ENCODE measurements at places on chromosomes 1 and 21. TPM values are rescaled to one million over a fixed set of nuclear protein-coding genes. Genes with fewer than 3 reads are reported as not detected.

- no peak for DNase-seq
Measured at GRCh38 chr1:212214325-212214724, 70.9 kb upstream of the PPP2R5A start.

DNA sequence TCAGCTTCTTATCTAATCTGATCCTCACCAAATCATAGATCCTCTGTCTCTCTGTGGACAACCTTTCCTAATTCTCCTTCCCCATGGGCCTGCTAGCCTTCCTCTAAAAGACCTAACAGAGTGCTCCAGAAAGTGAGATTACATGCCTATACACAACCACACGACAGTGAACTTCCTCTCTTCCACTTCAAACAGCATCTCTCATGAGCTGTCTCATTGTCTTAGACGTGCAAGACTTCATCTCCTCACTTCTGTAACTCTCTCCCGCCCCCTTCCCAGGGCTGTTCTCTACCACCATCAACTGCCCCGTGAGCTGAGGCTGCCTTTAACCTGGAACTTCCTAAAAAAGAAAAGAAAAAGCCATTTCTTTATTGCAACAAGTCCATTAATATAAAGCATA lies 14.1 kb upstream of the A3GALT2 start:
- no peak for DNase-seq

DNA sequence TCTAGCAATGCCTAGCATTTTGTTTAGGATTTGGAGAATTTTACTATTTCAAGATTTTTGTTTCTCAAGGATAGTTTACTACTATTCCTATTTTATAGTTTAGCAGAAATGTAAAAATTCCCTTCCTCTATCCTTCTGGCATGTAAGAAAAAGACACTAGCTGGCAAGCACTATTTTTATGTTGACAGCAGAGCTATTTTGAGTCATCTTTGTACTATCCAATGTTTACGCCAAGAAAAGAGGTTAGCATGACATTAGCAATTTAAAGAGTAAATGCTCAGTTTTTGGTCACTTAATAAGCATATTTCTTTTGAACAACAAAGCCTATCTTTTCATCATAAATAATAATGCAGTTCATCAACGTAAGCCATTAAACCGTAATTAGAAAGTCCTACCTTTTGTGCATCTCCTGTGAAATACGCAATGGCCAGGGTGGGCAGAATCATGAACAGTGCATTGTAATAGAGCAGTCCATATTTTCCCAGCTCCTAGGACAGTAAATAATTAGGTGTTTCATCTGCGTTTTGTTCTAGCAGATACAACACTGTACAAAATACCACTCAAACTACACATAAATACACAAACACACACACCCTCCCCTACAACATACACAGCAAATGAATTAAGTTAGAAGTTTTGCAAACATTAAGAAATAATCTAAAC lies 12.0 kb downstream of the SLC35D1 start:
- no peak for DNase-seq

DNA sequence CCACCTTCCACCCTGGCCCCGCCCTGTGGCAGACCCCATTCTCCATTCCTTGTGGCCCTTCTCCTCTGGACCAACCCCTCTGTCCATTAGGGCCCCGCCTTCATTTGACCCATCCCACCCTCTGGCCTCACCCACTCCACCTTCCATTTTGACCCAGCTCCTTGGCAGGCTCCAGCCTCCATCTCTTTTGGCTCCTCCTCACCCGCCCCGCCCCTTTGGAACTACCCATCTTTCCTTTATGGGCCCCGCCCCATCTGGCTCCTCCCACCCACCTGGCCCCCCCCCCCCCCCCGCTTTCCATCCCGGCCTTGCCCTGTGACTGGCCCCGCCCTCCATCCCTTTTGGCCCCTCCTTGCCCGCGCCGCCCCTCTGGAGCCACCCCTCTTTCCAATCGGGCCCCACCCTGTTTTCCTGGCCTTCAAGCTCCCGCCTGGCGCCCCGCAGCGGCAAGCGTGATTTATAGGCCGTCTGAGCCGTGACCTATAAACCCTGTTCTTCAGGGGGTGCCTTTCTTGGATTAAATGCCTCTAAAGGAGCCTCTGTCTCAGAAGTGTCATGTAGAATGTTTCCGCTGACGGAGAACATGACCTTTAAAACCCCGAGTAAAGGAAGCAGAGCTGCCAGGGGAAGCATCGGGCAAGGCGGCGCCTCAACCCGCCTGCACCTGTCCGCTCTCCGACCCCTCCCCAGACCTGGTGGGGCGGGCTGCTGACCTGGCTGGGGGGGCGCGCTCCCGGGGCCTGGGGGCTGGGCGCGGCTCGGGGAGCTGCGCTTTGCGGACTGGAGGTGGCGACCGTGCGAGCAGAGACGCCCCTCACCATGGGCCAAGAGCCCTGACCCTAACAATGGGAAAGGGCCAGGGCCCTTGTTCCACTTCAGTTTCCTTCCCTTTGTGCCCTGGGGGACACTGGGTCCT lies 178.0 kb downstream of the CAMTA1 start:
- peak; percentile 93 for DNase-seq

DNA sequence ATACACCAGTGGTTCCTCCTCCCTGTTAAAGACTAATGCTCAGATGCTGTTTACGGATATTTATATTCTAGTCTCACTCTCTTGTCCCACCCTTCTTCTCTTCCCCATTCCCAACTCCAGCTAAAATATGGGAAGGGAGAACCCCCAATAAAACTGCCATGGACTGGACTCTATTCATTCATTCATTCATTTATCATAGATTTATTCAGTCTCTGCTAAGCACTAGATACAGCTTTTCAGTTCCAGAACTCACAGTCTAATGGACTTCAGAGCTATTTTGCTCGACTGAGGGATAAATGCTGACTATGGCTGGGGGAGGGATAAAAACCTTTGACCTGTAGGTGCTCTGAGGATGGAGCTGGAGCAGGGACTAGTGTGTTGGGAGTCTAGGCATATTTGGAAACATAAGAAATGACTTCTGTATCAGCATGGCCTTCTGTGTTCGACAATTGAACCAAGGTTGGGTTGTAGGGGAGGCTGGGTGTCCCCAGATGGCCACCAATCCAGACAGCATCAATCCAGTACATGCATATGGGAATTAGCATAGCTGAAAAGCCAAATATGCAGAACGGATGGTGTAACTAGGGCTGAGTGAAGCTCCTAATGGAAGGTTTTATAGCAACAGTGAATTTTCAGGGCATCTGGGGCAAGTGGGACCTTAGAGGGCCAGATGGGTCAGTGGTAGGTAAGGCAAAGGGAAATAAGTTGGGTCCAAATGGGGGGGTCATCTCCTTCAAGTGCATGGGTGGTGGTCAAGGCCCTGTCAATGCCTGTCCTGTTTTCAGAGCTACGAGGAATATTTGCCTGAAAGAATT lies 4.1 kb downstream of the APOA2 start:
- no peak for DNase-seq

GRCh38 chr1:119906927-119907652 lies 10.8 kb upstream of the ADAM30 start:
- DNase-seq = no peak

GRCh38 chr1:157325220-157325619 lies 187.0 kb upstream of the ETV3 start:
- DNase-seq = no peak

GRCh38 chr1:100868364-100868995 lies 26.2 kb downstream of the EXTL2 start:
- no peak for DNase-seq

DNA sequence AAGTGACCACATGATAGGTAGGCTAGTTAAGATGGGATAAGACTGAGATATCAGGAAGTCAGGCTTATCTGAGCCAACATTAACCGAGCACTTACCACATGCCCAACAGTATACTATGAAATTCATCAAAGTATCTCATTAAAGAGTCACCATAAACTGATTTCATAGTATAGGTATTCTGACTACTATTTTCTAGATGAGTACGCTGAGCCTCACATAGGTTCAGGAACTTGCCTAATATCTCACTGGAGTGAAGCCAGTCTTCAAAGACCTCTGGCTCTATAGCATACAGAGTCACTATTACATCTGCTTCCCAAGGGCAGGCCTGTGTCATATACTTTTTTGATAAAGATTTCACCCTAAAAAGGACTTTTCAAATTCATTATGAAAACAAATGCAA lies 115.6 kb upstream of the NGF start:
- DNase-seq = no peak

DNA sequence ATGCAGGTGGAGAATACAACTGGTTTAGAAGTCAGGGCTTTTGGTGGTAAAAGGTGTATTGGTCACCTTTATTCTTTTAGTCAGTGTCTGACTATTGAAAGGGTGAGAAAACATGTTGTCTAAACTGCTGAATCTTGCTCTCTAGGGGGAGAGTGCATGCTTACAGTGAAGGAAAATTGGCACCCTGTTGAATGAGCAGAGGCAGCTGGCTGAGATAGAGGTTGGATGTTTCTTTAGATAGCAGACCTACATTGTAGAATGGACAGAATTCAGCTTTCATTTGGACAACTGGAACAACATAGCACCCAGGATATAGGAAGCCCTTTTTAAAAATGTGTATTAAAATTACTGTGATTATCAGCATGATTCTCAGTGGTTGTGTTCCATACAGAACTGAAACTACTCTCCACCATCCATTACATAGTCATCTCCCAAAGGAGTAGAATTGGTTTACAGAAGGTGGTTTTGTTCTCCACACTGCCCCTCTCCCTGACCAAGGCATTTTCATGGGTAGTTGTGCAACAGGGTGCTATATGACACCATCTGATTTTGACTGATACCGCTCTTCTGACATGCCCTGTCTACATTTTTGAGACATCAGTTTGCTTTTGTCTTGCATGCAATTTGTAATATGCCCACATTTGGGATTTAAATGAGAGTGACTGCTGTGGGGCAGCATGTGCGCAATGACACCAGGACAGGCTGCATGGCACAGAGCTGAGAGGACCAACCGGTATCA lies 16.2 kb downstream of the RHOU start:
- no peak for DNase-seq

DNA sequence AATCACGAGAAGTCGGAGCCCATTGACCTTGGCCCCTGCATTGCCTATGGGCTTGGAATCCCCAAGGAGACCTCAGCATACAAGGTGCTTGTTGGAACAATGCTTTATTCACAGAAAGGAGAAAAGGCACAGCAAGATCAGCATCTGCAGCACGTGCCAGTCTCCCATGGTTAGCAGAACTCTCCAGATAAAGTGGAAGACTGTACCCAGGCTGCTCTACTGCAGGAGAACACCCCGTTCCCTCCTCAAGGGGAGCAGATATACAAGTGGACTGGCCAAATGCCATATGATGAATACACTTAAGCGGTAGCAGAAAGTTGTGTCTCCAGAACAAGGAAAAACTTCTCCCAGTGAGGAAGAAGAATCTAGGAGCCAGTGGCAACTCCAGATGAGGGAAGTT lies 53.5 kb downstream of the ST6GALNAC3 start:
- no peak for DNase-seq

DNA sequence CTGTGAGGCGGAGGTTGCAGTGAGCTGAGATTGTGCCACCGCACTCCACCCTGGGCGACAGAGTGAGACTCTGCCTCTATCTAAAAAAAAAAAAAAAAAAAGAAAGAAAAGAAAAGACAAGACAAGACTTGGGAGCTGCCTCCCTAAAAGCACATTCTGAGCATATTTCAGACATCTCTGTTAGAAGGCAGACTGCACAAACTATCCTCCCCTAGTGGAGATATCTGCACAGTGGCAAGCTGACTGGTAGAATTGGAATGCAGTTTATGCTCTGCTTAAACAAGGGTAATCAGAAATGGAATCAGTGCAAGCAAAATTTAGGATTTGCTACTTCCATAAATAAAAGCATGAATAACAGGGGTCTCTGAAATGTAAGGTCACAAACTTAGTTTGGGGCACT lies 31.8 kb downstream of the GNG4 start:
- no peak for DNase-seq

DNA sequence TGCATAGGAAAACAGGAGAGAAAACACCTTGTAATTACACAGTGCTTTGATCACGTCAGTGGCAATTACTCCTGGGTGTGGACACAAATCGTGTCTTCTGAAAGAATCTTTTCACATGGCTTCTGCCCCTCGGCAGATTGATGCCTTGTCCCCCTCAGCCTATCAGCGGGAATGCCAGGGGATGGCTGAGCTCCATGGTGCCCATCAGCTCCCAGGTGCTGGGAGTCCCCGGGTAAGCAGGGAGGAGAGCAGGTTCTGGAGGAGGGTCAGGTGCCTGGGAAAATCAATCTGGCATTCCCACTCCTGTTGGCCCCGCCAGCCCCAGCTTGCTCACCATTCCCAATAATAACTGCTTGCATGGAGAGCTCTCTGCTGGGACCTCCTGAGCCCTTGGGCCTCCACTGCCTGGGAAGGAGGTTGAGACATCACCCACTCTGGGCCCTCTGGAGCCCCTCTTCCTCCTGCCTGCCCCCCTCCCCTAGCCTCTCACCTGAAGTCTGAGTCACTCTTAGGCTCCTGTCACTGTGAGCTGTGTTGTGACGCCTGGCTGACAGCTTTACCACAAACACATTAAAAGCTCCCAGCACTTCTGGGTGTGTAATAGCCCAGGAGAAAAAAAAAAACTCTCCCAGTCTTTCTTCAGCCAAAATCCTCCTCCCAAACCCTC lies 4.9 kb downstream of the CAMK2N1 start:
- DNase-seq = no peak

- DNase-seq = no peak
Measured at GRCh38 chr1:160726114-160726497, 12.9 kb upstream of the SLAMF7 start.

DNA sequence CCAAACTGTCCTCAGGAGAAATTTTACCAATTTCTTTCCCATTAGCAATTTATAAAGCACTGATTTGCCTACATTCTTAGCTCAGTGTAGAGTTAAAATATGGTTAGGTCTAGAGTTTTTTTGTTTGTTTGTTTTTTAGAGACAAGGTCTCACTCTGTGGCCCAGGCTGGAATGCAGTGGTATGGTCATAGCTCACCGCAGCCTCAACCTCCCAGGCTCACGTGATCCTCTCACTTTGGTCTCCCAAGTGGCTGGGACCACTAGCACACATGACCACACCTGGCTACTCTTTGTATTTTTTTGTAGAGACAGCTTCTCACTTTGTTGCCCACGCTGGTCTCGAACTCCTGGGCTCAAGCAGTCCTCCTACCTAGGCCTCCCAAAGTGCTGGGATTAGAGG lies 10.6 kb upstream of the RALGPS2 start:
- no peak for DNase-seq

GRCh38 chr1:178283409-178283808 lies 189.5 kb downstream of the RASAL2 start:
- no peak for DNase-seq

DNA sequence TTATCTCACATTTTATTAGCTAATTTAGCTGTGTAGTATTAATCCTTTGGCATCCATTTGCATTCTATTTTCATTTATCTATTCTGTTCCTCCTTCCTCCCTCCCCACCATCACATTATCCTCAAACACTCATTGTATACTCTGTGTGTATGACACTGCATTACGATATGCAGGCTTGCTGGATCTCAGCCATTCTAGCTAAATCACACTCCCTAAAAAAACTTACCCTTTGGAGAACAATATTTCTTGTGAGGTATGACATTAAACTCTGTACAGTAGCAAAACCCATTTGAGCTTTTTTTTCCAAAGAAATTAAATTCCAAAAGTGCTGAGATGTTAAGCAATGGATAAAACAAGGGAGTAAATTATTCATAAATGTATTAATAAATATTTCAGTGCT lies 11.4 kb upstream of the RAB3GAP2 start:
- no peak for DNase-seq

Gene NDC1
- total RNA-seq = 10.6 TPM

Gene FRRS1
- total RNA-seq = 1.3 TPM

Gene NPL
- 2.3 TPM for total RNA-seq

Gene DMBX1
- total RNA-seq = not detected

Gene CRNN
- total RNA-seq = not detected

Gene SERTAD4
- 1.5 TPM for total RNA-seq

Gene C1orf105
- total RNA-seq = not detected

Measured in glutamatergic neuron (in vitro differentiated cells).